ENCODE measurements at places on chromosomes 4 and X.

DNA sequence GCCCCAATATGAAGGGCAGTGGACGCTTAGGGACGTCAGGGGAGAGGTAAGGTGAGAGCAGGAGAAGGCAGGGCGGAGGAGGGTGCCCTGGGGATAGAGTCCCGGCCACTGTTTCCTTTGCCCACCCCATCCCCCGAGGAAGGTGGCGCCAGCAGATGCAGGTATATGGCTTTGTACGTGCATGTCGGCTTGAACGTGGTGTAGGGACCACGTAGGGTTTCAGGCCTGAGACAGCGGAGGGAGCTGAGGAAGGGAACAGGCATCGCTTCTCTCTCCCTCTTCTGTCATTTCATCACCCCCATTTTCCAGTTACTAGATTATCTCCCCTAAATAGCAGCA lies 97.9 kb downstream of the PHKA2 start:
- no peak for DNase-seq

DNA sequence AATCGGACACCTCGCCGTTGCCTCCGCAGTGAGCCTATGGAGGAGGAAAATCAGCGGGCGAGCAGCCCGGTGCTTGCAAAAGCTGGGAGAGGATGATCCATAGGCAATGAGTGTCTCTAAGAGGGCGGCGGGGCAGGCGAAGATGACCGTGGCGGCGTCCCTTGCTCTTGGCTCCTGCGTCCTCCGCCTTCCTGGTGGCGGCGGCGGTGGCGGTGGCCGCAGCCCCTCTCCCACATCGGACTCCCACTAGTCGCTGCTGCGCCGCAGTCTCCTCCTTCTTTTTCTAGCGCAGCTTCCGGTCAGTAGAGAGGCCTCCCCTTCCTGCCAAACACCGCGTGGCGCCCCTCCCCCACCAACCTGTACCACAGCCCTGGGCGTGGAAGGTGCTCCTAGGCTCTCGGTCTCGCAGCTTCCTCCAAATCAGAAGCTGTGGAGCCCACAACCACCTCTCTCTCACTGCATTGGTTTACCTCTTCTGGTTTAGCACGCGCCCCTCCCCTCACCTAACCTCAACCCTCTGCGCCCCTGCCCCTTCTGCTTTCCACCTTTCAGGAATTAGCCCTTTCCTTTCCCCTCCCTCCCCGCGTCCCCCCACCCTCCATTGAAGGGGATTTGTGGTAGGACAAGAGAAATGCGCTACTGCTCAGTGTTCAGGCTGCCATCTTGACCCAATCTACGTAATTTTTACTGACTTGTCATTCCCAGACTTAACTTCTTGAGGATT lies at the start of gene SPIN3:
SPIN3 (minus strand) TSS at position 271 of the 724 bp plus-strand sequence. CDS start 594 bp downstream, outside the sequence.
- DNase-seq = peak; percentile 44

DNA sequence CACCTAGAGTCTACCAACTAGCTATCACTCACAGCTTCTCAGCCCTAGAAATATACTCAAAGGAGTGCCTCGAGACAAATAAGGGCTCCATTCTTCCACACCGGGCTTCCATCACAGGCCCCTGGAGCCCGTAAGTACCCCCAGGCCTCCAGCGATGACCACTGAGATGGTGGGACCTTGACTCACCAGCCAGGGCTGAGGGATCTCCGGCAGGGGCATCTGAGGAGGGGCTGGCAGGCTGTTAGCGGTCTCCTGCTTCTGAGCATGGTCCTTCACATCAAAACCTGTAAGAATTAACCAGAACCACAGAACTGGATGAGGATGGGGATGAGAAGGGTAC lies 71.3 kb downstream of the AFAP1 start:
- no peak for DNase-seq

DNA sequence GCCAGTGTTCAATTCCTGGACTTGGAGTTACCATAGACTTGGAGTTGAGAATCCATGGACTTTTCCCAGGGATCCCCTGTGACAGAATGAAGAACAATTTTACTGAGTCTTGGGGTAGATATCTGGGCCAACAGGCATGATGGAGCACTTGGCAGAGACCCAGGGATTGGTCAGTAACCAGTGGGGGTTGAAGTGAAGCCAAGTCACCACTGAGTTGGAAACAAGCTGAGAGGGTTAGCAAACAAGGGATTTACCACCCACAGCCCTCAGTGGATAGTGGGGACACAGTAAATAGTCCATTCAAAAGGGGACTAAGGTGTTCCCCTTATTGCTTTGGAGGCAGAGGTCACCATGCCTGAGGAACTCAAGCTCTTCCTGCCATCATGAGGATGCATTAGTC lies 281.7 kb downstream of the PPP1R2C start:
- DNase-seq = no peak

DNA sequence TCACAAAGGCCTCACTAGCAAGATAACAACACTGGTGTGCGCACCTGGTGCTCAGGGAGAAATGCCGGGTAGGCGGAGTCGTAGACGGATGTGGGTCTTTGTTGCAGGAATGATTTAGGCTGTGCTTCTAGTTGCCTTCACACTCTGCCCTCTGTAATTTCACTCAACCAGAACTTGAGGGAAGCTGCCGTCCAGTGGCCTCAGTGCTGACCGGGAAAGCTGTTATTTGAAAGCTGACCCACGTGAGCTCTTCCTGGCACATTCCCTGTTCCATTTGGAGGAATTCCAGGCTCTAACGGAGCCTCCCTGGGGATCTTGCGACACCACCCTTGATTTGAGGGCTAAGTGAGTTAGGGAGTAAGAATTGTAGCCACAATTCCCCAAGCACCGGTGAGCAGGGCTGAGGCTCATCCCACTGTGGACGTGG lies 15.9 kb downstream of the SH3TC1 start:
- DNase-seq = no peak

DNA sequence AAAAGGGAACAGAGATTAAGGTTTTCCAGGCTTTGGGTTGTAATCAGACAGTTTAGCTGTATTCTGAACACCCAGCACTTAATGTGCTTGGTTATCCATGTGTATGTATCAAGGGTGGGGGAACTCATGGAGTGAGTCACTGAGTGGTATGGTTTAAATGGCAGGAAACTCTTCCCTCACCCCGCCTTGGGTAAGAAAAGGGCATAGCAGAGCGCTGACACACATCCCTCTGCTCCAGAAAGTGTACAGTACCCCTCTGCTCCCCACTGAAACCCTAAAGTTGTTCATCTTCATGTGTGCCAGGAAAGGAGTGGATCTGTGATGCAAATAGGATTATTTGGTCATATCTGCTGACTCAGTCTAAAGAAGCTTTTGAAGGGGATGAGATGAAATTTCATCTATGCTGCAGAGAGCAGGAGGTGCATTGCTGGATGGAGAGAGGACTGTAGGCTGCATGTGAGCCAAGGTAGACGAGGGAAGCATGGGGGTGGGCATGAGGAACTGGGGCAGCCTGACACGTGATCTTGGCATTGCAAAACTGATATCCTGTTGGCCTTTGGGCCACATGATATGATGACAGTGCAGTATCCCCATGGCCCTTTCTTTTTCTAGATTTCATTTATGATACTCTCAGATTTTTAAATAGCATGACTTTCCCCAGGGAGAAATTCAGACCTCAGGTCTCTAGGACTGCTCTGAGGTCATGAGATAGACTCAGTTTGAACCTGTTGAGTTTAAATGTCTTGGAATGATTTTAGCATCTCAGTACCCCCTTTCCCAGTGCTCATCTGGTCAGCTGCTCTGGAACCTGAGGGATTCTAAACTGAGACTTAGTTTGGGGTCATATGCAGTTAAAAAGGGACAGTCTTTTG lies 84.8 kb downstream of the TMEM164 start:
- DNase-seq = no peak

- DNase-seq = peak; percentile 44
Observed at GRCh38 chrX:71103110-71103983, 3.2 kb downstream of the CXorf65 start.

DNA sequence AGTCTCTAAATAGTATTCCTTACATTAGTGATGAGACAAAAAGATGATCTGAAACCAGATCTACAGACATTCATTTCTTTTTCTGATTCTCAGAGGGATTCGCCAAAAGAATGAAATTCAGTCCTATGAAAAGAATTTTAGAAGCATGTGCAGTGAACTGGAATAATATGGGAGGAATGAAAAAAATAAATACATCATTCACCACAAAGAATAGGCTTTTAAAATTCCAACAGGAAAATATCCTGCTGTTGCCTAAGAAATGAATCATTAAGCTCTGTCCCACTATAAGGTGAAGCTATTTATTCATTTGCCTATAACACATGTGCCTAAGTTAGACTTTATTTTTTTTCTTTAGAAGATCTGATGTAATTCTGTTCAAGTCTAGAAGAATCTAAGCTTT lies 165.9 kb downstream of the IL15 start:
- no peak for DNase-seq

- DNase-seq = no peak
Observed at GRCh38 chr4:133188433-133189146, 39.5 kb downstream of the PCDH10 start.

- no peak for DNase-seq
Observed at GRCh38 chr4:151322570-151322969, 2.8 kb downstream of the SH3D19 start.

DNA sequence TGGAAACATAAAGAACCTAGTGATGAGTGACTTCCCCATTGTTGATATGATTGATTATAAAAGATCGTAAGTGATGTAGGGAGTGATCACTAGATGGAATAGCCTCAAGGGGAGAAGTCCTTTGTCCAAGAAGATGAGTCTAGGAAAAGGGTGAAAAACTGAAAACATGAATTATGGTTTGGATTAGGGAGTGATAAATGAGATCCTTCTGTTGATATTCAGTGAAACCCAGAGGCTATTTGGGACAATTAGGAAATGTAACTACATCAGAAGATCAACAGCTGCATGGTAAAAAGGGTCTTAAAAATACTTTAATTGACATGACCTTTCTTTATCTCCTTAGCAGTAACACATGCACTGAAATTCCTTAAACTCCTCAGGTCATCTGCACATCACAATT lies 124.0 kb upstream of the UNC5C start:
- DNase-seq = no peak

GRCh38 chr4:95959182-95959581 lies 119.3 kb downstream of the PDHA2 start:
- DNase-seq = no peak

- DNase-seq = no peak
Observed at GRCh38 chr4:98430708-98431403, 169.7 kb downstream of the RAP1GDS1 start.

GRCh38 chrX:109840585-109840984 lies 107.5 kb upstream of the ACSL4 start:
- no peak for DNase-seq

GRCh38 chr4:123055943-123056342 lies 133.5 kb upstream of the NUDT6 start:
- no peak for DNase-seq

DNA sequence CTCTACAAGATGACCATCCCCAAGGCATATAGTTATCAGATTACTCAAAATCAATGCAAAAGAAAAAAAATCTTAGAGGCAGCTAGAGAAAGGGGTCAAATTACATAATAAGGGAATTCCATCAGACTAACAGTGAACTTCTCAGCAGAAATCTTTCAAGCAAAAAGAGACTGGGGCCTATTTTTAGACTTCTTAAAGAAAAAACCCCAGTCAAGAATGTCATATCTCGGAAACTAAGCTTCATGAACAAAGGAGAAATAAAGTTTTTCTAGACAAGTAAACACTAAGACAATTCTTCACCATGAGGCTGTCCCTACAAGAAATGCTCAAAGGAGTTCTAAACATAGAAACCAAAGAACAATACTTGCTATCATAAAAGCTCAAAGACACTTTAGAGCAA lies 51.7 kb downstream of the RAB28 start:
- no peak for DNase-seq

DNA sequence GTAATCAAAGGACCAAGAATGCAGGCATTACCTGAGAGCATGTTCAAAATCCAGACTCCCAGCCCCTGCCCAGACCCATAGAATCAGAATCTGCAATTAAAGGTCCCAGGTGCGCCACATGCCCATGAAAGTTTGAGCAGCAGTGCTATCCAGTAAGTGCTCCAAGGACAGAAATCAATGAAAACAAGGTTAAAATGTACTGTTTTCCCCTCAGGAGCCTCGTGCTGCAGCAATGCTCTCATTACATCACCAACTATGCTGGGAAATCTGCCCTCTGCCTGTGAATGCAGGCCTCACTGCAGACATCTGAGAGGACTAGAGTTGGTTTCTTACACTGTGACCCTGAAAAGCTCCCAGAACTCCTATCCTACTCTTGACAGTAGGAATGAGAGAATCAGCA lies 21.1 kb downstream of the ANXA5 start:
- DNase-seq = no peak

GRCh38 chrX:15334561-15334960 lies 762 bp downstream of the PIGA start:
- DNase-seq = no peak

- no peak for DNase-seq
Observed at GRCh38 chrX:112211459-112211858, 128.9 kb upstream of the TRPC5 start.

- DNase-seq = peak; percentile 95
Observed at GRCh38 chr4:53365486-53366300, at the start of gene SCFD2. Gene SCFD2 (minus strand): TSS chr4:53366061.

- no peak for DNase-seq
Observed at GRCh38 chrX:123331859-123332258, 147.8 kb downstream of the GRIA3 start.

DNA sequence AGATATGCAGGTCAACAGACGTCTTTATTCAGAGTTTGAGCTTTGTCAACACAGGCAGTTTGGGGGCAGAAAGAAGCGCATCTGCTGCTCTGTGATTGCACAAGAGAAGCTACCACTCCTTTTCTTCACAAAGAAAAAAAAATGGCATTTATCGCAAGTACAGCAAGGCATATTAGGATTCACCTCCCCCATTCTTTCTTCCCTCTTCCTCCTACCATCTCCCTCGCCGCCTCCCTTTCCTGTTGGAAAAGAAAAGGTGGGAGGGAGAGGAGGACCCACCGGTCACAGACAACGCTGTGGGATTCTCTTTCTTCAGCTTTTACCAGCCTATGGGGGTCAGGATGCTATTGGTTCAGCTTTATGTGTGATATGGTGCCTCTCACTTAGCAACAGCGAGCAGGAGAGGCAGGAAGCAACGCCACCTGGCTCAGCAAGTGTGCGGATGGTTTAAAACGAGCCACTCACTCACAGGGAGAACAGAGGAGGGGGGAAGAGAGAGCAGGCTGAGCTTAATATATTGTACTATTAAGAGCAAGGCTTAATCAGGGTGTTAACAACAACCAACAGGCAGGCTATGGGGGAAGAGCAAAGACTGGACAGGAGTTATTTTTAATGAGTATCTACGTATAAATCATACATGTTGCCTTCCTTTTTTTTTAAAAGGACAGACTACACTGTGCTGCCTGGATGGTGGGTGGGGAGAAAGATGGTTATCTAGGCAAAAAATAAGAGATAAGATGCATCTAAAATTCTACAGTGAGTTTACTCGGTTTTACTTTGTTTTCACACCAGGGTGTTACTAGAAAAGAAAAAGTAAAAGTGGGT lies 104.7 kb downstream of the MAML3 start:
- peak; percentile 25 for DNase-seq

Measured in stimulated activated CD4-positive, alpha-beta T cell treated with anti-CD3 and anti-CD28 coated beads, Interleukin-2, amount 100 ng/mL, for 4 hours (primary cell).